Bronchus fibroblast of lung (primary cell): ENCODE measurements at places on chromosomes 5 and 9. TPM values are rescaled to one million over a fixed set of nuclear protein-coding genes. Genes with fewer than 3 reads are reported as not detected.

The EIF4E1B gene
- total RNA-seq = not detected in 2 replicates

The PNPLA7 gene
- total RNA-seq = under 0.01 and 0.50 TPM in 2 replicates

The NME5 gene
- 0.84 and 1.6 TPM in 2 replicates for total RNA-seq

The RGS7BP gene
- not detected in 2 replicates for total RNA-seq

The LCN10 gene
- total RNA-seq = not detected in 2 replicates

The LAMC3 gene
- total RNA-seq = 0.74 and 1.0 TPM in 2 replicates

The SAXO1 gene
- total RNA-seq = not detected in 2 replicates

The NRARP gene
- 0.45 and 1.7 TPM in 2 replicates for total RNA-seq

The IL5 gene
- total RNA-seq = not detected in 2 replicates

The CCNH gene
- 80.0 and 100 TPM in 2 replicates for total RNA-seq

The IFNB1 gene
- not detected in 2 replicates for total RNA-seq

The SLC1A3 gene
- total RNA-seq = 2.2 and 2.7 TPM in 2 replicates

The BARHL1 gene
- total RNA-seq = not detected in 2 replicates
